8988T (cell line): ENCODE measurements at places on chromosomes 13 and 19.

DNA sequence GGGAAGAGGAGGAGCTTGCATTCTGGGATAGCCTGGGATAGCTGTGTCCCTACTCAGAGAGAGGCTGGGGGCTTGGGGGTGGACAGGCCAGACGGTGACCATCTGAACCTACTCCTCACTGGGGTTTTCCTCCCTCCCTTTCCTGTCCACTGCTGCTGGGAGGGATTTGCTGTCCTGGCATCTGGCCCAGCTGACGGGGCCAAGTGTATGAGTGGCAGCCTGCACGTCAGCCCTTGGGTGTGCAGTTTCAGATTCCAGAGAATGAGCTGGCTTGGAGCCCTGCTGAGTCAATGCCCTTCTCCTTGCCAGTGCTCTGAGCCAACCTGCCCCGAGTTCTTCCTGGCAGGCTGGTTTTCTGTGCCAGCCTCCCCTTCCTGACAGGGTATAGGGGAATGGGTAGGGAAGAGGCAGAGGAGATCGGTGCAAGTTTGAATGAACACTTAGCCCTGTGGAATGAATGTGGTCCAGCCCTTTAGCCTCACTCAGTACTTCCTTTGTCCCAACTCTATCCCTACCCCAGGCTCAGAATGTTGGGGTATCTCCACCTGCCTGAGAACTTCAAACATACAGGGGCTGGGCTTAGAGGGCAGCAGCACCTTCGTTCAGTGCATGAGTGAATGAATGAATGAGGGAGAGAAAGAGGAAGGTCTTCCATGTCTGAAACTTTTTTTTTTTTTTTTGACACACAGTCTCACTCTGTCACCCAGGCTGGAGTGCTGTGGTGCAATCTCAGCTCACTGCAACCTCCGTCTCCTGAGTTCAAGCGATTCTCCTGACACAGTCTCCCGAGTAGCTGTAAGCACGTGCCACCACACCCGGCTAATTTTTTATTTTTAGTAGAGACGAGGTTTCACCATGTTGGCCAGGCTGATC is 1.8 kb upstream of the ANGPTL4 start:
- peak; percentile 83 for DNase-seq

- no peak for DNase-seq
These were observed 47.9 kb upstream of the TMTC4 start for GRCh38 chr13:100722517-100722916.

DNA sequence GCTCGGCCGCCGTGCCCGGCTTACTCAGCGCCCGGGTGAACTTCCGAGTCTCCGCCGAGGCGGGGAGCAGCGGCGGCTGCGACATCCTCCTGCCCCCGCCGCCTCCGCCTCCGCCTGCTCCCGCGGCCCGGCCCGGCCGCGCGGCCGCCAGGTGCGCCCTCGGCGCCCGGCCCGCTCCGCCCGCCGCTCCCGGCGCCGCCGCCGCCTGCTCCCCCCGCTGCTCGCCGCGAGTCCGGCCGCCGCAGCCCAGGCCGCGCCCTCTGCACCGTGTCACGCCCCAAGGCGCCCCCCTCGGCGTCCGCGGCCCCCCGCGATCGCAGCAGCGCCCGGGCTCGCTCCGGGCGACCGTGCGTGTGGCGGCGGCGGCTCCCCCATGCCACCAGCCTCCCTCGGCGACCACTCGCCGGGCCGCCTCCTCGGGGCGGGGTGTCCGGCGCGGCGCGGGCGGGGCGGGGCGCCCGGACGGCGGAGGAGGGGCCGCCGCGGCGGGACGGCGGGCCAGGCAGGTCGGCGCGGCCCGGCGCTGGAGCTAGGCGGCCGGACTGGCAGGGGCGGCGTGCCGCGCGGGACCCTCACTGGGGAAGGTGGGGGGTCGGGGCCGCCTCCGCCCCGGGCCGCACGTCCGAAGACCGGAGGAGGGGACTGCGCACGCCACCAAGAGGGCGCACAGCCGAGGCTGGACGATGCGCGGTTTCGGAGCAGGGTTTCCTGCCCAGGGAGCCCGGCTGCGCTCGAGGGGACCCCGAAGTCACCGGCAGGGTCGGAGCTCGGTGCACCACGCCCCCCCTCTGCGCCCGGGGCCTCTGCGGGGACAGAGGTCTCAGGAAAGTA is 108.6 kb upstream of the DOCK9 start:
- DNase-seq = peak; percentile 76

GRCh38 chr13:77979721-77980385 is 61.2 kb upstream of the EDNRB start:
- no peak for DNase-seq

GRCh38 chr19:1288833-1289685 is 3.4 kb downstream of the EFNA2 start:
- DNase-seq = no peak

- no peak for DNase-seq
These were observed 6.3 kb upstream of the MRPS31 start for GRCh38 chr13:40777166-40777808.

- no peak for DNase-seq
These were observed 93.8 kb upstream of the FGF14 start for GRCh38 chr13:102495663-102496062.

- DNase-seq = peak; percentile 54
These were observed 2.5 kb downstream of the PRR36 start for GRCh38 chr19:7871437-7872305.

DNA sequence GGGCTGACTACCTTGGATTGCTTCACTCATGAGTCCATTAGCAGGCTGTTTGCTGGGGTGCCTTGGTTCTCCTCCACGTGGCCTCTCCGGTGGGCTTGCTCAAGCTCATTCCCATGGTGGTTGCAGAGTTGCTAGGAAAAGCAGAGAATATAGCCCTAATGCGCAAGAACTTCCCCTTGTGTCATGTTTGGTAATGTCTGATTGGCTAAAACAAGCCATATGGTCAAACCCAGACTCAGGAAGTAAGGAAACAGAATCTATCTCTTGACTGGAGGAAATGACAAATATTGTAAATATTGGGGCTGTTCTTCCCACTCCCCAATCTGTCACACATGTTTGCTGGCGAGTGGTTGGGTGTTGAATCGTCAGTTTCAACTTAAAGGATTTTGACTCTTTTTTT is 12.1 kb downstream of the NFILZ start:
- DNase-seq = no peak

DNA sequence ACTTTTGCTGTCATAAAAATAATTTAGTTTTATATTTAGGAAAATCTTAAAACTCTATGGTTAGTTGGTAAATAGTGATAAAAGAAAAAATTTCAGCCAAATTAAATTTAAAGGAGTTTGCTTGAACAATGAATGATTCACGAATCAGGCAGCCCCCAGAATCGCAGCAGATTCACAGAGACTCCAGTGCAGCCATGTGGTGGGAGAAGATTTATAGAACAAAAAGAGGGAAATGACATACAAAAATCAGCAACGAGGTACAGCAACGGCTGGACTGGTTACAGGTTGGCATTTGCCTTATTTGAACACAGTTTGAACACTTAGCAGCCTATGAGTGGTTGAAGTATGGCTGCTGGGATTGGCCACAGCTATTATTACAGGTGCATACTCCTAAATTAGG is 96.4 kb upstream of the MYCBP2 start:
- no peak for DNase-seq

DNA sequence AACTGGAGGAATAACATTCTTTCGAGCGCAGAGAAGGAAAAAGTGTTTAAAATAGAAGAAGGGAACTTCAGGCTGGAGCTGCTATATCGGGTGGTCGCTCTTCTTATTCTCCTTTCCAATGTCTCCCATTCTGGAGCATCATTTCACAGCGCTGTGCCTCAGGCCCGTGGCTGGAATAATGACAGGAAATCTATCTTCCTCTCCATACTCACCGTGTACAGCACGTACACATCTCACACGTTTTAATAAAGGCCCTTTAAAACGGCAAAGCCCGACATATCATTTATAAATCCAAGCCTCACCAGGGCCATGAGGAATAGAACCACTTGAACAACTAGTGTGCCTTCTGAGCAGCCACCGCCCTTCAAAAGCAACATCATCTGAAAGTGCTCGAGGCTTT is 264.4 kb downstream of the TEX29 start:
- no peak for DNase-seq

DNA sequence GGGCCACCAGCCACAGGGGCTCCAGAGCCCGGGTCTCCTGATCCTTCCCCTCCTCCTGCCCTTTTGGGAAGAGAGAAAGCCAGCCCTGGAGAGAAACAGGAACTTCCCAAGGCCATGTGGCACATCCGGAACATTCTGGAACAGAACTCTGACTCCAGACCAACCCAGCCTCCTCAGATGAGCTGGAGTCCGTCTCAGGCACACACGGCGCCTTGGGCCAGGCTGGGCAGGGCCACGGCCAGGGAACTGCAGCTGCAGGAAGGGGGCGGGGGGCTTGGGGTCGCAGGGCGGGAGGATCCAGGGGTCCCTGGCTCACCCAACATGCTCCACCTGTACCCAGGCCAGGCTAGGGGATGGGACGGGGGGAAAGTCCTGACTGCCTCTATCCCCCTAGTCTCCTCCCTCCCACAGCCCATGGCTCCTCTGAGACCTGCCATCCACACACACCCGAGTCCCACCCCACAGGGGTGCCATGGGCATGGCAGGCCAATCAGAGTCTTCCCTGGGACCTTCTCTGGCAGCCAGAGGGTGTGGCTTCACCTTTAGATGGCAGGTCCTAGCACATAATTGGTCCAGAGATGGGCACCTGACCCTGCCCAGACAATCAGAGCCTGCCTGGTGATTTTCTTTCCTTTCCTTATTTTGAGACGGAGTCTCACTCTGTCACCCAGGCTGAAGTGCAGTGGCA is 22.9 kb downstream of the SBNO2 start:
- DNase-seq = no peak

- no peak for DNase-seq
These were observed 301.9 kb downstream of the SPRY2 start for GRCh38 chr13:80039000-80039399.

GRCh38 chr19:39449116-39449797 is 3.9 kb downstream of the SUPT5H start:
- no peak for DNase-seq

- DNase-seq = no peak
These were observed 140.2 kb downstream of the KLF5 start for GRCh38 chr13:73198991-73199411.

DNA sequence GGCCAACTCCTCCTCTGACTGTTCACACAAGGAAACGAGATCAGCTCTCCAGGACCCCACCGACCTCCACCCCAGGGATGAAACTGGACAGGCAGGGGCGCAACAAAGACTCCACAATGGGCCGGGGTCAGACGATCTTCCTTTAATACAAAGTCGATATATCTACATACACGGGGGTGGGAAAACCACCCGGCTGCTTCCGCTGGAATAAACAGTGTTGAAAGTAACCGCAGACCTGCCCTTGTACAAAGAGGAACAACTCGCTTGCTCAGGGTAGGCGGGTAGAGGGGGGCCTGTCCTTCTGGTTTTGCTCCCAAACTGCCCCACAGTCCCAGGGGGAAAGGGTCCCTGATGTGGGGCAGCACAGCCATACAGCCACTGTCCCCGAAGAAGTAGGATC is 135.2 kb downstream of the PTPRS start:
- DNase-seq = no peak

- DNase-seq = no peak
These were observed 2.9 kb upstream of the FRY start for GRCh38 chr13:32028711-32029110.

- peak; percentile 71 for DNase-seq
These were observed 12.2 kb upstream of the RELB start for GRCh38 chr19:44988896-44989556.

DNA sequence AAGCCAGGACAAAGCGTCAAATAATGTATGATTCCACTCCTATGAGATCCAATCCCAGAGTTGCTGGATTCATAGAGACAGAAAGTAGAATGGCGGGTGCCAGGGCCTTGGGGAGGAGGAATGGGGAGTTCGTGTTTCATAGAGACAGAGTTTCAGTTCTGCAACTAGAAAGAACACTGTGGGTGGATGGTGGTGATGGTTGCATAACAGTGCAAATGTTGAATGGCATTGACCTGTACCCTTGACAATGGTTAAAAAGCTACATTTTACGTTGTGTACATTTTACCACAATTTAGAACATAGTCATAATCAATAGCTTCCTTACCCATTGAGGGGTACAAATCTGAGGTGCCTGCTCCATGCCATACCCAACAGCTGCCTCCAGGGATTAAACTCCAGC is 33.4 kb downstream of the MBD3L2B start:
- no peak for DNase-seq
